Activated effector memory CD4-positive, alpha-beta T cell treated with Interleukin-2 at 50 U/mL for 16 hours (primary cell): ENCODE measurements at places on chromosomes 1 and 21.

DNA sequence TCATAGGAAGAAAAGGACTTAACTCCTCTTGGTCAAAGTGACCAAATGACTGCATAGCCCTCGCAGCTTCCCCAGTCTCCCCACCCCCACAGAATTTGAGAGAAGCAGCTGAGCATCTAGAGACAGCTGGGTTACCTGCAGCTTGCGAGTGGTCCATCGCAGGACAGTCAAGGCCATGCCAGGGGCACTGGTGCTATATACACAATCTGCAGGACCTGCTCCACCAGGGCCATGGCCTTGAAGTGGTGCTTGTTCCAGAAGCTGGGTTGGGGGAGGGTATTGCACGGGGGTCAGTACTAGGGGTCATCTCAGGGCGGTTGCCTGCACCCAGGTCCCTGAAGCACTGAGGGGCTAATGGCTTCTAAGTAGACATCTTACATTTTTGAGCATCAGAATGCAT, 10.4 kb downstream of the MRTO4 start:
- DNase-seq, result no peak

- no peak for DNase-seq
These were observed 42.3 kb upstream of the SYT14 start for GRCh38 chr1:209895709-209896108.

DNA sequence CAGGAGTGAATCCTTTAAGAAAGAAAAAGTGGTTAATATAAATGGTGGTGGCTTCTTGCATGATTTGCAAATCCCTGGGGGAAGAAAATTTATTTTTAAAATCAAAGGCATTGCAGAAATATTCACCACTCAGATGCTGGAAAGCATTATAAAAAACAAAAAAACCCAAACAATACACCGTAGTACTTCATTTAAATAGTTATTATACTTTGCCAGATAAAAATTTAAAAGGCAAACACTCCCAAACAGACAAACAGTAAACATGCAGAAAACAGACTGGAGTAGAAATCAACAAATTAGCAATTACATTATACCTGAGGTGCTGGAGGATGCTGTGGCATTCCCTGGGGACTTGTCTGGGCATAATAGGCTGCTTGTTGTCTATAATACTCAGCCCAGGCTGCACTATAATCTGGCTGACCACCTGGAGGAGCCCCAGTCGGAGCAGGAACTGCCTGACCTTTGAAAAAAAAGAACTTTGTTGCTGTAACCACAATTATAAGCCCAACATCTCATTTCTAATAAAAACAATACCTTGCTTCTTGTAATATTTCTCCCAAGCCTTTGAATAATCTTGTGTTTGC, 29.9 kb downstream of the FUBP1 start:
- no peak for DNase-seq

- DNase-seq, result no peak
These were observed 631.4 kb downstream of the SMYD3 start for GRCh38 chr1:245875581-245876261.
